ENCODE measurements at places on chromosomes 3 and 15. TPM values are rescaled to one million over a fixed set of nuclear protein-coding genes. Genes with fewer than 3 reads are reported as not detected.

DNA sequence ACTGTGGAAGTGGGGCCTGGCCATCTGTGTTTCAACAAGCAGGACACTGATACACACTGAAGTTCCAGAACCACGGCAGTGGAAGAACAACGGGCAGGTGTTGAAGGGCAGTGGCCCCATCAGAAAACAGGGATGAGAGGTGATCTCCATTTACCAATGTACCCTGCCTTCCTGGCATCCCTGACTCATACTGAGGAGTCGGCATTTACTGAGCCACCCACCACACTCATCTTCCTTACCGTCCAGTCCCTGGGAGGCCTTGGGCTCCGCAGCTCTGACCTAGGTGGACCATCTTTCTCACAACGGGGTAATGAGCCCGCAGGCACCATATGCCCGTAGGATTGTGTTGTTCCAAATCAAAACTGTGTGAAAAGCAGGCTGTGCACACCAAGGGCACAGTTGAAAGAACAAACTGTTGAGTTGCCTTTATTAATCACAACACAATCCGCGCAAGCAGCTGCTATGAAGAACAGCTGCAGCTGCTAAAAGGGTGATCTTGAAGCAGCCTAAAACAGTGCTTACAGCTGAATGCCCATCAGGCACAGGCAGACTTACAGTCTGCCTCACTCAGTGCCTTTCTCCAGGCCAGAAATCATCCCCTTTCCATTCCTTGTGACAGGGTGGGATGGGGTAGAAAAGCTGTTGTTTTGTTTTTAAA lies 12.9 kb downstream of the MB21D2 start:
- peaks cover 1% of the 10 kb centered on the region for H3K36me3 ChIP-seq
- H3K4me3 ChIP-seq = no peak overlapping the region
- no peak overlapping the region for H3K27ac ChIP-seq
- no peak for DNase-seq

- no peak for DNase-seq
- H3K4me1 ChIP-seq = no peaks in the 10 kb centered on the region
- no peak overlapping the region for H3K4me3 ChIP-seq
- peaks cover 3% of the 10 kb centered on the region for H3K27me3 ChIP-seq
- no peaks in the 10 kb centered on the region for H3K36me3 ChIP-seq
These were observed 257.7 kb upstream of the NR2F2 start for GRCh38 chr15:96072821-96073220.

- H3K27me3 ChIP-seq = peaks cover 6% of the 10 kb centered on the region
- no peak overlapping the region for H3K27ac ChIP-seq
These were observed 21.8 kb upstream of the CA12 start for GRCh38 chr15:63403254-63403945.

DNA sequence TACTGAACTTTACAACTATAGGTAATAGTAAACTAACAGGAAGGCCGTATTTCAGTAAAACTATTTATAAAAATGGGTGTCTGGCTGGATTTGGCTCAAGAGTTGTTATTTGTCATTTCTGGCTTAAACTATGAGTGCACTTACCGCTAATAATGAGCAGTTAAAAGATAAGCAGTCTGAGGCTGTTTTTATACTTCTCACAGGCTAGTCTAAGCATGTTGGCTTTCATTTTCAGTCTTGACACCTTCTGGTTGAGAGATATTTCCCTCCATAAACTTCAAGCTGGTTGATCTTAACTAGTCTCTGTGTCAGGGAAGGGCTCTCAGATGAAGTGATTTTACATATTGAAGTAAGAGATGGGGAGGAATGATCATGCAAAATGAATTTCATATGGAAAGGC lies 96.1 kb downstream of the RSRC1 start:
- no peaks in the 10 kb centered on the region for H3K27me3 ChIP-seq
- H3K4me3 ChIP-seq = no peak overlapping the region
- H3K4me1 ChIP-seq = peaks cover 3% of the 10 kb centered on the region
- peaks cover 26% of the 10 kb centered on the region for H3K36me3 ChIP-seq

DNA sequence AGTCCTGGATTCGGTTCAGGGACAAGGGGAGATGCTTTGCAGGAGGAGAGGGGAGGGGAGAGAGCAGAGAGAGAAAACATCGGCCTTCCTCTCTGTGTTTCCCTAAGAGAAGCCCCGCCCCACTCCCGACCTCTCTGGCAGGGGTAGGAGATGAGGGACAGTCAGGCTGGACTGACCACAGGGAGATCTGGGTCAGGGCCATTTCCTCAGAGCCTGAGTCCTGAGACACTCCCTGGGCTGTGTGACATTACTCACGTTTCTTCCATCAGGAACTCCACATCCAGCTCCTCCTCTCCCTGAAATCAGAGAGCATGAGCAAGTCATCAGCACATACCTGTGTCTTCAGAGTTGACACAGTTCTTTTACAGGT lies 9.1 kb downstream of the PLA2G4D start:
- H3K4me1 ChIP-seq = peaks cover 3% of the 10 kb centered on the region
- DNase-seq = no peak
- H3K4me3 ChIP-seq = no peak overlapping the region
- no peak overlapping the region for H3K27ac ChIP-seq
- H3K36me3 ChIP-seq = no peaks in the 10 kb centered on the region
- peaks cover 2% of the 10 kb centered on the region for H3K27me3 ChIP-seq

DNA sequence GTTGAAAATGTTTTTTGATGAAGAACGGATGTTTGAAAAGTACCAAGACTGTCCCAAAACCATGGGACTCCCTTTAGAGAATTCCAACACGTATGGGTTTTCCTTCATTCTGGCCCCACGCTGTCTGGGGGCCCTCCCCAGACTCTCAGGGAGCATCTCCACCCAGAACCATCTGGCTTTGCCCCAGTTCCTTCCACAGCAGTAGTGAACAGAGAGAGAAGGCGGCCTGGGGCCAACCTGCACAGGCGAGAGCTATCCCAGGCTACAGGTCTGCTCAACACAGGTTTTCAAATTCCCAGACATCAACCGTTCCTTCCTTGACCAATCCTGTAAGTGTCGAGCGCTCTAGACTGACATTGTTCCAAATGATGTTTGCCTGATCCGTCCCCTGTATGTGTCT lies 92.5 kb upstream of the SNRPA1 start:
- H3K4me3 ChIP-seq = no peak overlapping the region
- DNase-seq = no peak
- H3K27me3 ChIP-seq = peaks cover 2% of the 10 kb centered on the region
- H3K36me3 ChIP-seq = no peaks in the 10 kb centered on the region
- no peak overlapping the region for H3K27ac ChIP-seq

The DUOXA1 gene
- total RNA-seq = not detected

- H3K27me3 ChIP-seq = no peaks in the 10 kb centered on the region
- no peaks in the 10 kb centered on the region for H3K4me1 ChIP-seq
- H3K36me3 ChIP-seq = no peaks in the 10 kb centered on the region
- H3K27ac ChIP-seq = no peak overlapping the region
- DNase-seq = no peak
- H3K4me3 ChIP-seq = no peak overlapping the region
These were observed 49.3 kb upstream of the ROBO2 start for GRCh38 chr3:76990606-76991005.

DNA sequence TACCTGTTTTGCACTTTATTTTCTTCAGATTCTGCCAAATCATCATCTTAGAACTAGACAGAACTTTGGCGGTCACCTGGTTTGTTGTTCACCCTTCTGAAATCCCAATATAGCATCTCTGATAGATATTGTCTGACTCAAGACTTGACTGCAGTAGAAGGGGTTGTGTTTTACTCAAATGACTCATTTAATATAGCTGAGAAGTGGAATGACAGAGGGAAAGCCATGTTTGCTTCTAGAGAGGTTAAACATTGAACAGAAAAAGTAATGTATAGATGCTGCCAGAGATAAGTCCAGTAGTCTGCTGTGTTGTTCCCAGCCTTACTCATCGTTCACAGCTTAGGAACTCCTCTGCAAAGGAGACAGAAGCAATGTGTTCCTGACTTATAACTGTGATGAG lies 402.0 kb downstream of the AGBL1 start:
- H3K27ac ChIP-seq = no peak overlapping the region
- H3K36me3 ChIP-seq = no peaks in the 10 kb centered on the region
- no peak overlapping the region for H3K4me3 ChIP-seq
- peaks cover 2% of the 10 kb centered on the region for H3K4me1 ChIP-seq
- H3K27me3 ChIP-seq = no peaks in the 10 kb centered on the region
